ENCODE measurements at places on chromosomes 5 and 9.

DNA sequence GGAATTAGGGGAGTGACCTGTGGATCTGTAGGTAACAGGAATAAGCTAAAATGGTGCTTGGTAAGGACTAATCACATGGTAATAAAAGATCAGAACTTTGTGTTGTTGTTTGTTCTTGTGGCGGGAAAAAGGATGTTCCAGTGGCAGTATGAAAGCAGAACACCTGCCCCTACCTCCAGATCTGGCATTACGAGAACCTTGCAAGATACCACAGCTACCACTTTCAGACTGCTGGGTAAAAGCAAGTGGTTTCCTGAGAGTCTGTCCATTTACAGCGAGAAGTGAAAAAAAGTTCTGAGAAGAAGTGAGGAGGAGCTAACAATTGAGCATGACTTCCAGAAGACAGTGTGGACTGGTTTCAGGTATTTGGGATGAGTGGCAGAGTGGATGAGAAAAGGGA lies 252.5 kb downstream of the TLE4 start:
- DNase-seq, result no peak

- no peak for DNase-seq
Measured at GRCh38 chr5:73387601-73388305, 60.8 kb downstream of the FOXD1 start.

- no peak for DNase-seq
Measured at GRCh38 chr9:4303006-4303405, 3.1 kb upstream of the GLIS3 start.

GRCh38 chr5:112691339-112691680 lies 46.4 kb upstream of the APC start:
- no peak for DNase-seq

GRCh38 chr5:97536683-97537082 lies 353.6 kb upstream of the RIOK2 start:
- no peak for DNase-seq

DNA sequence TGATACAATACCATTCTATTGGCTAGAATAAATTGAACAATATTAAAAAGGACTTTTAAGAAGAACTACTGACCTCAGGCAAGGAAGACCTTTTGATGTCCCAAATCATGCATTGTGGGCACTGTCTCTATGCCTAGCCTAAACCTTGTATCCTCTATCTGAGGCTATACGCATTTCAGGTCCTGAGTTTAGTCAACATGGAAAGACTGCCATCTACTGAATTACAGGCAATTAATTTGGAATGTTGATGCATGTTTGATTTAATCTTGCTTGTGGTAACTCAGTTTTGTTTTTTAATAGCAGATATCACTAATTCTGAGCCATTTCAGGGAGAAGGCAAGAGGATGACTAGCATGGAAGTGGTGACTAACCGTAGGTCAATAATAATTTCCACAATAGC lies 585.3 kb upstream of the CCNG1 start:
- DNase-seq, result no peak
